Neural crest cell (in vitro differentiated cells): ENCODE measurements at places on chromosomes 2 and 18. TPM values are rescaled to one million over a fixed set of nuclear protein-coding genes. Genes with fewer than 3 reads are reported as not detected.

GPR39 gene
- total RNA-seq = 0.25 and 0.35 TPM in 2 replicates

CTNNA2 gene
- total RNA-seq = 2.6 and 2.9 TPM in 2 replicates

MLPH gene
- total RNA-seq = not detected in 2 replicates

- DNase-seq = no peak
Measured at GRCh38 chr2:98676742-98677141, 54.2 kb downstream of the MGAT4A start.

DNA sequence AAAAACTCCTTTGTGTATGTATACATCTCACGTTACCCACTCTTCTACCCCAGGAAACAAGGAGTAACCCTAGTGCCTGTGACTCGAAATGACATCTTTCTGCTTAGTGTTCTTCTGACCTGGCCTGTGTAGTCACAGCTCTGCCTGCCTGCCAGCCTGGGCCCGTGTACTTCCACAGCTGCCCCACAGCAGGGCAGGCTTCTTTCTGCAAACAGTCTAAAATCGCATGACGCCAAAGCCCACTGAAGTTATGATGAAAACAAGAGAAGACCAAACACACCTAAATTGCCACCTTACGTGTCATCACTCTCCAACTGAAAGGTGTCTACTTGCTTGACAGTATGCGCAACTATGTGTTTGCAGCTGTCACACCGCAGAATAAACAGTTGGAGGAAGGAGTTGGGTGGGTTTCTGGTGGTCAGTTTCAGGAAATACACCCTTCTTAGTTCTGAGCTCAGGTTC, 1.5 kb downstream of the GAREM1 start:
- DNase-seq = no peak

HADHA gene
- 124 and 125 TPM in 2 replicates for total RNA-seq

DNA sequence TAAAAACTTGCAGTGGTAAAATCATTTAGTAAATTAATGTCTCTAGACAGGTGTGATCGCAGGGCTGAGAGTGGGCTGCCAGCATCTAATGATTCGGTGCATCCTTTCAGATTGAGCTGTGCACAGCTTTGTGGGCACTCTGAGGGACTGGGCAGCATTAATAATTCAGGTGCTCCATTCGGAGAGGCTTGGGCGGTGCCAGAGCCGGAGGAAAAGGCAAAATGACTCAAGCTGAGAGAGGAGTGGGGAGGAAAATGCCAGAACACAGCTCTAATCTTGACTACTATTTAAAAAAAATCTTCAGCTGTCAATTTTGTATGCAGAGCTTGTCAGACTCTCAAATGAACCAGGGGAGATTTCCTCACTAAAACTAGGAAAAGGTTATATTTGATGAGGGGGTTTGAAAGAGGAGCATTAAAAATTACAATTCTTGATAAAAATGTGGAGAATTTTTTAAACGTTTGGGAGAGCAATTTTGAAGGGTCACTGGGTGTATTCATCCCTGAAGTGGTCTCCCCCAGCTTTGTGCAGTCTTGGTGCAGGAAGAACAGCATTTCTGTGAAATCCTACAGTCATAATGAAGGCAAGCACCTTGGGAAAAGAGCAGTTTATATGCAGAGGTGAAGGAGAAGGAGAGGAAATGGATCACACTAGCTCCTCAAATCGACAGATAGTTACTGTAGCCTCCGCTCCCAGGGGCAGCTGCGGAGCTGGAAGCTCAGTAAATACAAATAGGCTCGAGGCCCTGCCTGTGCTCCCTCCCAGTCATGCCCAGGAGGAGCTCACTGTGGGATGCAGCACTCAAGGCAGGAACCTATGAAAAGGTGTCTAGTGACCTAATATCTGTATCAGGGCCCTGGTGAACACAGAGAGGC, 535.4 kb upstream of the RAB6C start:
- no peak for DNase-seq

CDCA7 gene
- 82.5 and 88.8 TPM in 2 replicates for total RNA-seq

GRCh38 chr2:85662899-85663593, 5.0 kb downstream of the SFTPB start:
- no peak for DNase-seq

DNA sequence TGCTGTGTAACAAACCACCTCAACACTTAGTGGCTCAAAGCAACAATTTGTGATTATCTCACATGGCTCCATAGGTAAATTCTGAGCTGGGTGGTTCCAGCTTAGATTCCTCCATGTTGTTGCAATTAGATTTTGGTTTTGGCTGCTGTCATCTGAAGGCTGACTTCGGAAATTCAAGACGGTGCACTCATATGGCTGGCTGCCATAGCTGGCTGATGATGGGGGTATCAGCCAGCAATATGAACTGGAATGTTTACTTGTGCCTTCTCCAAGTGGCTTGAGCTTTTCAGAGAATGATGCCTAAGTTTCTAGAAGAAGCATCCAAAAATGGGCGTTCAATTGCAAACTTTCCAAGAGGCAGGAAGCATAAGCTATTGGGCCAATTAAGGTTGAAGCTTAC, 213.1 kb downstream of the GCA start:
- DNase-seq = no peak

DNA sequence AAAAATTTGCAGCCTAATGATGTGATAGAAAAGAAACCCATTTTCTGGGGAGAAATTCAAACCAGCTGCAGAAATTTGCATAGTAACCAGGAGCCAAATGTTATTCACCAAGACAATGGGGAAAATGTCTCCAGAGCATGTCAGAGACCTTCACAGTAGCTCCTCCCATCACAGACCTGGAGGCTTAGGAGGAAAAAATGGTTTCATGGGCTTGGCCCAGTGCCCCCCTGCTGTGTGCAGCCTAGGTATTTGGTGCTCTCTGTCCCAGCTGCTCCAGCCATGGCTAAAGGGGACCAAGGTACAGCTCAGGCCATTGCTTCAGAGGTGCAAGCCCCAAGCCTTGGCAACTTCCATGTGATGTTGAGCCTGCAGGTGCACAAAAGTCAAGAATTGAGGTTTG, 352.9 kb downstream of the PLCL1 start:
- no peak for DNase-seq

KRTCAP3 gene
- 5.5 and 6.9 TPM in 2 replicates for total RNA-seq

ANKRD44 gene
- total RNA-seq = 11.2 and 13.5 TPM in 2 replicates

ZNF521 gene
- 86.1 and 87.9 TPM in 2 replicates for total RNA-seq

DNA sequence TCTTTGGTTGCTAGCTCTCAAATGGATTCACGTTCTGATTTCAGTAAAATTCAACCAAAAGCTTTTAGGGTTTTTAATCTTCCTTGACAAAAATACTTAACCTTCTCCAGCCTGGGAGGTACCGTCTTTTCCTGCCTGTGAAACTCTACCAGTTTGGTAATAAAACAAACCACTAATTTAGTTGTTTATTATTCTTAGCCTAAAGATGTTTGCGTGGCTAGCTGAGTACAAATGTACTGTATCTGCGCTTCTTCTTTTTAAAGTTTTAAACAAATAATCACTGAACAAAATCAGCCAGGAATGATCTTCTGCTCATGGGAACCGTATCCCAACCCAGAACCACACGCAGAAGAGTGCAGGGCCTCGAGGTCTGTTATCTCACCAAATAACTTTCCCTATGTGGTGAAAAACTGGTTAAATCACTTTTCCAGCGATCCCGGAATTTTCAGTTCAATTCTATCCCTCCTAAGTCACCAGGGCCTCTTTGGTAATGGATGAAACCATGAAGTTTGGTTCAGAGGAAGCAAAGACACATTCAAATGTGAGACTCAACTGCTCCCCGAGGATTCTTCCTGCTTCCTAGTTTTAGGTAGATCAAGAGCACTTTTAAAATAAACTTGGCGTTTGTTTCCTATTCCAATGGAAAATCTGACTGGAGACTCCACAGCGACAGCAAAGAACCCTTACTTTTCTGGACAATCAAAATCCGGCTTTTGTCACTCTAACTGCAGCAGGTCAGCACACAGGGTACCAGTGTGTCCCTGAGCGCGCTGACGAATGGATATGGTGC, 36.1 kb downstream of the BCL2 start:
- no peak for DNase-seq

DNA sequence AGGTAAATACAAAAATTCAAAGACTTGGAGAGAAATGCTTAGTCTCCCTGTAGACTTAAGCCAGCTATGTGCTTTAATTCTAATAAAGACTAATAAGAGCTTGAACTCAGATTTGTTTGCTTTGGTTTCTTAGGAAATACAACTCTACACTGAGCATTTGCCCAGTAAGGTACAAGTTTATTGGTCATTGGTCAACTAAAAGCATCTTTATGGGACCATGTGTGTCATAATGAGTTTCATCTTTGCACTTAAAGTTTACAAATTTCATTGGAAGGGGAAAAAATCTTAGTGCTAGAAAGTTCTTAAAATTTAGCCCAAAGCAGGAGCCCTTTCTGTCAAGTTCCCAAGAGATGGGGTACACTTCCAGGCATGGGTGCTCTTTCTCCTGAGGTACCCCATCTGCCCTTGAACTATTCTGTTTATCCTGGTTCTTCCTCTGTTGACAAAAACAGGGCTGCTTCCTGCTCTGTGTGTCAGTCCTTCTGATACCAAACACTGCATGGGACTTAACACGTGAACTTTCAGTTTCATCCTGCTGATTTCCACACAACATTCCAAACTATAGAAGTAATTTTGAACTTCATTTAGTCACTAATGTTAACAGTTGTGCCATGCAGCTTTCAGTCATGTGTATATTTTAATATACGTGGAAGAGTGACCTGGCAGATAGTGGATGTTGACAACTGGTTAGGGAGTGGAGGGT, 200.2 kb downstream of the TPGS2 start:
- no peak for DNase-seq

GRCh38 chr2:135162786-135163185, 110.7 kb downstream of the RAB3GAP1 start:
- no peak for DNase-seq

ATP6V1B1 gene
- total RNA-seq = 4.3 and 4.6 TPM in 2 replicates

KCNK3 gene
- 0.58 and 0.68 TPM in 2 replicates for total RNA-seq

PTPN4 gene
- 39.3 and 46.8 TPM in 2 replicates for total RNA-seq

- no peak for DNase-seq
Measured at GRCh38 chr2:68959001-68959400, 6.3 kb upstream of the GKN2 start.

DNA sequence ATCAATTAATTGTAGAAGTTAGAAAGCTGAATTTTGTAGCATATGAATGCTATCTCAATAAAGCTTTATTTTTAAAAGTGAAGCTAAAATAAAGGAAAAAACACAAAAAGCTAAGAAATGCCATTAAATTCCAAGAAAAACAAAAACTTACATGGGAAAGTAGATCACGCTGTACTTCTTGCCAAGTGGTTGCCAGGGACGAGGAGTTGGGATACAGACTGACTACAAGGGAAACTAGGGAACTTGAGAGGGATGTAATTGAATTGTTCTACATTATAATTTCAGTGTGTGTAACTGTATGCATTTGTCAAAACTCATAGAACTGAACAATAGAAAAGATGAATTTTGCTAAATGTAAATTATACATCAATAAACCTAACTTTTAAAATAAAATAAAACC, 108.1 kb downstream of the DYM start:
- DNase-seq = no peak

GRCh38 chr2:67237288-67237687, 159.8 kb upstream of the ETAA1 start:
- no peak for DNase-seq

NMS gene
- not detected in 2 replicates for total RNA-seq

- DNase-seq = no peak
Measured at GRCh38 chr2:18119883-18120282, 241.4 kb downstream of the KCNS3 start.

STAM2 gene
- 16.0 and 16.1 TPM in 2 replicates for total RNA-seq

DNA sequence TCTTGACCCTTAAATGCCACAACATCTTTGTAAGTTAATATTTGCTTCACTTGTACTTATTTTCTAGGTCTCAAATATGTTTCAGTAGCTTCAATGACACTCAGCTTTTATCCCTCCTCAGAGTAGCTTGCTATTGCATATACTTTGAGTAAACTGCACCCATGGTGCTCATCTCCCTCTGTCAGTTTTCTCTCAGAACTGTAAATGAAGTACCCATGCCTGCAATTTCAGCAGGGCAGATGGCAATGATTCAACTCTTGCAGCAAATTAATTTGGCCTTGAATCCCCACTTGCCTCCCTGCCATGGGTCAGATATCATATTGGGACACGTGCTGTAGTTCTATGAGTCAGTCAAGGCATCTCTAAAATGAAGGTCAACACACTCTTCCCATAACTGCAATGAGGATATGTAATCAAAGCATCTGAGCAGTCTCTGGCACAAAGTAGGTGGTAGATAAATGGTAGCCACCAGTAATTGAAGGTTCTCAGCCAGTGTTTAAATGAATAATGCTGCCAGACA, 225.8 kb downstream of the PIEZO2 start:
- DNase-seq = no peak

- no peak for DNase-seq
Measured at GRCh38 chr18:73793386-73793785, 354.2 kb downstream of the FBXO15 start.

DNA sequence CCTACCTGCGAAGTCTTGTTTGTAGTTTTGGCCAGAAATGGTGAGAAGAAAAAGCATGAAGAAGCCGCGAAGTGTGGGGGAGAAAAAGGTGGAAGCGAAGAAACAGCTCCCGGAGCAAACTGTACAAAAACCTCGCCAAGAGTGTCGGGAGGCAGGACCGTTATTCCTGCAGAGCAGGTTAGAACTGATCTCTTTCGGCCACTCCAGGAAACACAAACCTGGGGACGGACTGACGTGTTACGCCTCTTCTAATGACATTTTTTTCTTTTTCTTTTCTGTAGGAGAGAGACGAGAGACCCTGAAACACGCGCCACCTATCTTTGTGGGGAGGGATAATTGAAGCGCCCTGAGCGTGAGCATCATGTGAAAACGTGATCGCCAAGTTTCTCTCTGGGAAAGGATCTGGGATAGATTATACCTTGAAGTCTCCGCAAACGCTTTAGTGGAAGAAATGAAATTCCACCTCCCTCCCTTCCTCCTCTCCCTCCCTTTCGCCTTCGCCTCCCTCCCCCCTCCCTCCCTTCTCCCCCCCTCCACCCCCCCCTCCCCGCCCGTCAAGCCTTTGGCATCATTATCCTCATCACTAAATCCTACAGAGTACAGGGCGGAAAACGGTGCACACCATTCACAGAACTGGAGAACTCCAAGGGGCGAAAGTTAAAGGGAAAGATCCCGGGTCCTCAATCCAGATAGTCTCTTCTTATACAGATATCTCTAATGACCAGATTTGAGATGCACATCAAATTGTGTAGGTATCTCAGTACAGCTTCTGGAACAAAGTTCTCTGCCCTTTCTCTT, at the start of gene ZEB2:
ZEB2 (minus strand) TSS at position 186 of the 798 bp plus-strand sequence. CDS start 2,769 bp downstream, outside the sequence.
- peak; percentile 59 for DNase-seq

DNA sequence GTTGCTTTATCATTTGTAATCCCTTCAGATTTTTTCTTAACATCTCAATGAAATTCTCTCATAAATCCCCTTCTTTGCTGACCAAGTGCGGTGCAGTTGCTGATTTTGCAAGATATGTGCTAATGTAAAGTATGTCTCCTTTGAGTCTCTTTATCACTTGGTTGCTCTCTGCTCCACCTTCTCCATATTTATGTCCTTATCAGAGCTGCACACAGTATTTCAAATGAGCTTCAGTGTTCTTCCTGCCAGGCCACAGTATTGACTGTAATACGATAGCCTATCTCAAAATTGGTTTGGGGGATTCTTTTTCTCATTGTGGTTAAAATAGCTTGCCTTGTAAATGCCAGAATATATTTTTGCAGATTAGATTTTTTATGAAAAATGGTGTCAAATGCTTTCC, 32.2 kb downstream of the MAIP1 start:
- no peak for DNase-seq

FOXI3 gene
- total RNA-seq = 0.12 TPM in 1 of 2 replicates, not detected in the other

GRCh38 chr2:233929352-233930022, 12.3 kb downstream of the TRPM8 start:
- no peak for DNase-seq

- DNase-seq = no peak
Measured at GRCh38 chr2:124258140-124258880, 233.2 kb downstream of the CNTNAP5 start.
